ENCODE measurements at places on chromosomes 11 and 22. TPM values are rescaled to one million over a fixed set of nuclear protein-coding genes. Genes with fewer than 3 reads are reported as not detected.

The OR10D3 gene
- total RNA-seq = not detected

The CNIH2 gene
- not detected for total RNA-seq

The UPK2 gene
- not detected for total RNA-seq

- no peak for DNase-seq
These were observed 107.3 kb downstream of the RPS6KA4 start for GRCh38 chr11:64466115-64466718.

DNA sequence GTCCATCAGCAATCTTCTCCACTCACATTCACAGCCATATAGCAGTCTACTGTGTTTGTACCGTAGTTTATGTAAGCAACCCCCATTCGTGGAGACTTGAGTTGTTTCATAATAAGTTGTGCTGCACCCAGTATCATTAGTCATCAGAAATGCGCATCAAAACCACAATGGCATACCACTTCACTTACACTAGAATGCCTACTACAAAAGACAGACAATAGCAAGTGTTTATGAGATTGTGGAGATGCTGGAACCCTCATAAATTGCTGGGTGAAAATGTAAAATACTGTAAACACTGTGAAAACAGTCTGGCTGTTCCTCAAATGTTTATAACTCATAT, 133.3 kb downstream of the ATXN10 start:
- no peak for DNase-seq

DNA sequence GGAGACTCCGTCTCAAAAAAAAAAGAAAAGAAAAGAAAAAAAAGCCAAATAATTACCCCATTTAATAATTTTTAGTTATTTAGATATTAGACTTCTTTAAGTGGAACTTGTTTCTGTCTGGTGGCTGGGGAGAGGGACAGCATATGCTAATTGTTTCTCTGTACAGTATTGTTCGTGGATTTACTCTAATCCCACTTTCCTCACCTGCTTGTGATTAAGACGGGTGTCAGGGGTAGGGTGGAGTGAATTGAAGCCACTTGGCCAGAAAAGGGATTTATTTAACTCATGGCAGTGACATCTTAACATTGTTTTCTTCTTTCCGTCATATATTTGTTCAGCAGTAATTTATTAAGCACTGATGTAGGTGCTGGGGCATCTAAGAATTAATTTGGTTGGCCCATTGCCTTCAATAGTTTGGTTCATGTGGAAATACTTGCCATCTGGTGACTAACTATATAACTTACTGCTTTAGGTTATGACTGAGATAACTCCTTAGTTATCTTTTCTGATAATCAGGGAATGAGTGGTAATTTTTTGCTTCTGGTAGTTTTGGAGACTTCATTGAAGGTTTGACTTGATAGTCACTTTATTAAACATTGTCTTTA, 4.6 kb downstream of the TNRC6B start:
- no peak for DNase-seq

DNA sequence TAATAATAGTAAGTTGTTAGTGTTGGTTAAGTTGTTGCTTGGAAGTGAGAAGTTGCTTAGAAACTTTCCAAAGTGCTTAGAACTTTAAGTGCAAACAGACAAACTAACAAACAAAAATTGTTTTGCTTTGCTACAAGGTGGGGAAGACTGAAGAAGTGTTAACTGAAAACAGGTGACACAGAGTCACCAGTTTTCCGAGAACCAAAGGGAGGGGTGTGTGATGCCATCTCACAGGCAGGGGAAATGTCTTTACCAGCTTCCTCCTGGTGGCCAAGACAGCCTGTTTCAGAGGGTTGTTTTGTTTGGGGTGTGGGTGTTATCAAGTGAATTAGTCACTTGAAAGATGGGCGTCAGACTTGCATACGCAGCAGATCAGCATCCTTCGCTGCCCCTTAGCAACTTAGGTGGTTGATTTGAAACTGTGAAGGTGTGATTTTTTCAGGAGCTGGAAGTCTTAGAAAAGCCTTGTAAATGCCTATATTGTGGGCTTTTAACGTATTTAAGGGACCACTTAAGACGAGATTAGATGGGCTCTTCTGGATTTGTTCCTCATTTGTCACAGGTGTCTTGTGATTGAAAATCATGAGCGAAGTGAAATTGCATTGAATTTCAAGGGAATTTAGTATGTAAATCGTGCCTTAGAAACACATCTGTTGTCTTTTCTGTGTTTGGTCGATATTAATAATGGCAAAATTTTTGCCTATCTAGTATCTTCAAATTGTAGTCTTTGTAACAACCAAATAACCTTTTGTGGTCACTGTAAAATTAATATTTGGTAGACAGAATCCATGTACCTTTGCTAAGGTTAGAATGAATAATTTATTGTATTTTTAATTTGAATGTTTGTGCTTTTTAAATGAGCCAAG, 2.7 kb downstream of the NEAT1 start:
- DNase-seq = peak; percentile 12

GRCh38 chr11:57547854-57548377, 10.5 kb downstream of the SMTNL1 start:
- DNase-seq = no peak

DNA sequence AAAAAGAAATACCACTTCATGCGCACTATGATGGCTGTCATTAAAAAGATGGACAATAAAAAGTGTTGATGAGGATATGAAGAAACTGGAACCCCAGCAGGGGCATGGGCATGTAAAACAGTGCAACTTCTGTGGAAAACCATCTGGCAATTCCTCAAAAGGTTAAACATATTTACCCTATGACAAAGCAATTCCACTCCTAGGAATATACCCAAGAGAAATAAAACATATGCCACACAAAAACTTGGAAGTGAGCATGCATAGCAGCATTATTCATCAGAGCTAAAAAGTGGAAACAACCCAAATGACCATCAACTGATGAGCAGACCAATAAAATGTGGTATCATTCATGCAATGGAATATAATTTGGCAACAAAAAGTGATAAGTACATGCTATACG, 50.1 kb downstream of the LRRC32 start:
- no peak for DNase-seq

DNA sequence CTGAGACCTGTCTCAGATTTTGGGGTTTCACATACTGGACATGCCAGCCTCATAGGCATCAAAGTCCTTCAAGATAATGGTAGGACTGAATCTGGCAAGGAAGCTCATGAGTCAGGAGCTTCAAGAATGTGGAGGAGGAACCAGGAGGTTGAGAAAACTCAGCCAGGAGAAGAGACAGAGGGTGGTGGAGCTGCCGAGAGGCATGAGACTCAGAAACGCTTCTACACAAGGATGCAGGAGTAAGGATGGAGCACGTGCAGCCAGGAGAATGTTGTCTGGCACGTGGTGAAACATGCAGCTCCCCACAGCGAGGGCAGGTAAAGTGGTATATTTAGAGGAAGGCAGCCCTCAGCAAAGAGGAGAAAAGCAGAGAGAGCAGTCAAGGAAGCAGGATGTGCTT, 148.7 kb upstream of the ISX start:
- DNase-seq = no peak
